ENCODE measurements at places on chromosomes 3 and 15.
A peak's percentile ranks its signal among the peaks of the same experiment; 100 is the strongest.

- DNase-seq = no peak
Observed at GRCh38 chr3:45819543-45819942, 22.4 kb downstream of the LZTFL1 start.

DNA sequence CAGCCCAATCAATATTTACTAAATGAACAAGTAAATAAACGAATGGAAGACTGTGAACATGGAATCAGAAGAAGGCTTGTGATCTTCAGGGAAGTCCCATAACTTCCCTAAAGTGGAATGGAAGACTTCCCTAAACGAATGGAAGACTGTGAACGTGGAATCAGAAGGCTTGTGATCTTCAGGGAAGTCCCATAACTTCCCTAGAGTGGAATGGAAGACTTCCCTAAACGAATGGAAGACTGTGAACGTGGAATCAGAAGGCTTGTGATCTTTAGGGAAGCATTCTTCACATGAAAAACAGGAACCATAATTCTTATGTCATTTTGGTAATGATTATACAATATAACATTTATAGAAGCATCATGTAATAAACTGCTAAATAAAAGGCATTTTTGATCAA, 38.8 kb downstream of the EOGT start:
- no peak for DNase-seq

GRCh38 chr3:79005084-79005483, 762.7 kb downstream of the ROBO1 start:
- DNase-seq = no peak

DNA sequence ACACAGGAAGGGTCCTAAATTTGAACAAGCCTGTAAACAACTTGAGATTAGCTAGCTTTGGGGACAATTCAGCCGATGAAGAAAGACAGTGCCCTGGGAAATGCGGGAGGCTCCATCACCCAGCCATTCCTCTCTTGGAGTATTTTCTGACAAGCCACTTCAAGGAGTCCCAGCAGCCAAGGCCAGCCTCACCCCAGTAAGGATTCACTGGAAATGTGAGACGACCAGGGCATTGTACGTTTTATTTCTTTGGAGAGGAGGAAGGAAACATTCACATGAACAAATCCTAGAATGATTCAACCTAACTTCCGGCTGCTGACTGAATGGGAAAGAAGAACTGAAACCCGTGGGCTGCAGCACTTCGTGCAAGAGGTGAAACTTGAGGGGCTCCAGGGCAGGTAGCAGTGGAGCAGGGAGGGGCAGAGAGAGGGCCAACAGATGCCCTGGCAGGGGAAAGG, 116.4 kb upstream of the ARHGEF3 start:
- DNase-seq = no peak

GRCh38 chr3:65026151-65026550, 338.4 kb upstream of the ADAMTS9 start:
- DNase-seq = no peak

DNA sequence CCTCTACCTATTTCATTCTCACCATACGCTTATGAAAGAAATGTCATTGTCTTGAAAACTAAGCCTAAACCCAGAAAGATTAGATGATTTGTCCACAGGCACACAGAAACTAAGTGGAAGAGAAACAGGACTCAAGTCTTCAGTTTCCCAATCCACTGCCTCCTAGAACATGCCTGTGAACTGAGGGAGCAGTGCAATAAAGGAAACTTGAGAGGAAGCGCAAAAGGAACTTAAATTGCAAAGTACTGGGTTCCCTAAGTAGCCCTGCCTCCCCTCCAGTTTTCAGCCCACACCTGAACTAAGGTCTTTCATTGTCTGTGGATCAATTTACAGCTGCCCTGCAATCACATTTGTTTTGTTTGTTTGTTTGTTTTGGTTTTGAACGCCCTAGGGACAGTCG, 56.7 kb upstream of the TSEN2 start:
- no peak for DNase-seq

GRCh38 chr15:71456811-71457210, 341.5 kb downstream of the THSD4 start:
- DNase-seq = no peak

DNA sequence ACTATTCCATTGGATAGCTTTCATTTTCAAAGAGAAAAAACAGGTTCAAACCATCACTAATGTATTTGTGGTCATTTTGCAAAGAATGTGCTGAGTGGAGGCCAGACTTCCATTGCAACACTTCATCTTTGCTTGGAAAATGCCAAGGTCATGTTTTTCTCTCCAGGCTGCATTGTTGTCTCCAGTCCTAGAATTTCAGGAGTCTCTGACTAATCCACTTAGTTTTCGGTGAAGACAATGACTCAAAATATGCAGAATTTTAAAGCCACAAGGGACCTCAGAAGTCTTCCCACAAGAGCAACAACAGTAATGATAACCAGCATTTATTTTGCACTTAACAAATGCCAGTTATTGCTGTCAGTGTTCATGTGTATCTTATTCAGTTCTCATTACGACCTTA, 277.0 kb downstream of the RYR3 start:
- no peak for DNase-seq

DNA sequence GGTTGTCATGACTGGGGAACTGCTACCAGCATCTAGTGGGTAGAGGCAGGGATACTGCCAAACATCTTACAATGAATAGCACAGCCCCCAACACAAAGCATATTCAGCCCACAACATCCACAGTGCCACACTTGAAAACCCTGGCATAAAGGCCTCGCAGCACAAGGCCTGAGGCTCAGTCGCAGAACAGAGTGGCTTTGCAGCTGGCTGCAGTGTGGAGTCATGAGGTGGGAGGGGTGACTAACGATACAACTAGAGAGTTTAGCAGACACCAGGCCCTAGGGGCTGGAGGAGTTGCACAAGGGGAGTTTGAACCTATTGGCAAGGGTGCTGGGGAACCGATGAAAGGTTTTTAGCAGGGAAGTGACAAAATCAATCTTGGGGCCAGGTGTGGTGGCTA, 32.1 kb downstream of the GRK7 start:
- DNase-seq = no peak

GRCh38 chr3:176490357-176490756, 706.9 kb downstream of the TBL1XR1 start:
- DNase-seq = no peak

DNA sequence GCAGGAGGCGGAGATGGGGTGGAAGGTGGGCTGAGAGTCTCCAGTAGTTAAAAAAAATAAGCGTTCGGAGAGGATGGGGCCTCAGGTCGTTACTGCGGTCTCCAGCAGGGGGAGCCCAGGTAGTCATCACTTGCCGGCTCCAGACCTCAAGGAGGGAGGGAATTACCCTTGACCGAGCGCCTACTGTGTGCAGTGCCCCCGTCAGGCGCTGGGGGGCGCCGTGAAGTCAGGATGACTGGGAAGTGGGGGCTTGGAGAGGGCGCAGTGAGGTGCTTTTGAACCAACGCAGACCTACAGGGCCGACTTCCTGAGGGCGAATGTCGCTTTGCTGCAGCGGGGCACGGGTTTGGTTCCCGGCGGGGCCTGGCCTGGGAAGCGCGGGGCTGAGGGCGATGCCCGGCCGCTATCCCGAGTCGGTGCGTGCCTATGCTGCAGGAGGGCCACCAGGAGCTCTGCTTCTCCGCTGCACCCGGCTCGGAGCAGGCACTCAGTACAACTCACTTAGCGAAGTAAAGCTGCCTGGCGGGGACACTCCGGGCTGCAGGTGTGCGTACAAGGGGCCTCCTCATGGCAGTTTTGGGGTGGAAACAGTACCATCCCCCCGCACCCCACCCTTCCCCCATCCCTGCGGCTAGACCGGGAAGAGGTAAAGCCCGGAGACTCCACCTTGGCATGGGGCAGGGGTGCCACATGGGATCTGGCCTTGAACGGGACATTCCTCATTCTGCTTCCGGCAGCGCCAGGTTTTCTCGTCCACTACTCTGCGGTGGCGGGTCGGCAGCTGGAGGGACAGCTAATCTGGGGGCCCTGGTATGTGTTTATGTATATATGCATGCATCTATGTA, 79.8 kb downstream of the RHCG start:
- DNase-seq = no peak

GRCh38 chr3:51705276-51706020, 1.4 kb upstream of the GRM2 start:
- no peak for DNase-seq

GRCh38 chr3:111890051-111890580, 31.1 kb downstream of the PHLDB2 start:
- no peak for DNase-seq

GRCh38 chr3:101574388-101575112, 570 bp downstream of the PCNP start:
- DNase-seq = no peak

DNA sequence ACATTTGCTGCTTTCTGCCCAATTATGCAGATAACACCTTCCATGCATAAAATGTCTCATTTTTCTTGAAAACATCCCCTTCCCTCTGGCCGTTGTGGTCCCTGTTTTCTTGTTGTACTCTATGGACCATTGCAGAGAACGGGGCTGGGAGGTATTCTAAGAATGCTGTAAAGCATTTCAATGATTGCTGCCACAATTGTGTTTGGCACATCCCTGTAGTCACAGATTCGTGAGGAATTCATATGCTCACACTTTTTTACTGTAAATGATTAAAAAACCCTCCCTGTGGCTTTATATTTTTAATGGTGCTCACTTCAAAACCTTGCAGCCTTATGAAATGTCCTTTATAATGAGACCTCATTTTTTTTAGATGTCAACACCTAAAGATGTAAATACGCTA, 207.2 kb upstream of the GBE1 start:
- no peak for DNase-seq

- DNase-seq = no peak
Observed at GRCh38 chr3:62669161-62669560, 206.1 kb downstream of the CADPS start.

- DNase-seq = no peak
Observed at GRCh38 chr3:46903341-46904302, 26.1 kb downstream of the PTH1R start.

GRCh38 chr3:57281715-57282114, 10.8 kb downstream of the ASB14 start:
- no peak for DNase-seq

GRCh38 chr3:29083081-29083480, 197.8 kb upstream of the RBMS3 start:
- DNase-seq = no peak

DNA sequence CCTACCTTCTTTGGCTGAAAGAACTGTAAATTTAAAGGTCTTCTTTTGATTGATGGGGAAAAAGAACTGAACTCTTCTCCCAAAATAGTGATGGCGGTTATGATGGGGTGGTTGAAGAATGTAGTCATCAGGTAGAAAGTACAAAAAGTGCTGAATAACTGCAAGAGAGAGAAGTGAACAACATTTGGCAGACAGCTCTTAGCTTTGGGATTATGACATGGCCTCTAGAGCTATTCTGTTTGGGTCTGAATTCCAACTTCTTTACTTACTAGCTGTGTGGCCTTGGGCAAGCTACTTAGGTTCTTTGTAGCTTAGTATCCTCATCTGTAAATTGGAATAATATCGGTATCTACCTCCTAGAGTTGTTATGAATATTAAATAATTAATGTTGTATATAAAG, 91.7 kb downstream of the SPRED1 start:
- no peak for DNase-seq

DNA sequence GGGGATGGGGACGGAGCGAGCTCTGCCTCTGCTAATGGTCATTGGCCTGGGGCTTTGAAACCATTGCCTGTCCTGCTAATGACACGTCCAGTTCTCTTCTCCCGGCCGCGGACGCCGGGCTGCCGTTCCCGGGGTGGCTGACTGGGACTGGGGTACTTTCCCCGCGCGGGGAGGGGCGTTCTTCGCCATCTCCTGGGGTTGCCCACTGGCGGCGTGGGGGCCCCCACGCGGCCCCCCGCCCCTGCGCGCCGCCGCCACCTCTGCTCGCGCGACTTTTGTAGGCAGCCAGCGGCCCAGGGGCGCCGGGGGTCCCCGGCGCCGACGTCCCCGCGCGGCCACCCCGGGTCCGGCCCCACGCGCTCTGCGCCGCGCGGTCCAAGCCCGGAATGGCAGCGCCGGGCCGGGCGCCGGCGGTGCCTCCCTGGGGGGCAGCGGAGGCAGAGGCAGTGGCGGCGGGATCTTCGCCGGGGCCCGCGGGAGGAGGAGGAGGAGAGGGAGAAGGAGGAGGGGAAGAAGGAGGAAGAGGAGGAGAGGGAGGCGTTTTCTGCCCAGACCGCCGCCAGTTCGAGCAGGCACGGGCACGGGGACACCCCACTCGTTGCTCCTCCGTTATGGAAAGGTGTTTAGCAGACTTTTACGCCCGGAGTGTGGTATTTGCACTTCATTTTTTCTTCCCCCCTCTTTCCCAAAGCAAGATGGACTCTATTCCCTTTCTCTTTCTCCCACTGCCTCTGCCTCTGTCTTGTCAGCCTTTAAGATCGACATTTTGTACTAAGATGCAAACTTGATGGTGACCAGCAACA, 2.3 kb downstream of the BBX start:
- DNase-seq = peak; percentile 48

- DNase-seq = no peak
Observed at GRCh38 chr15:101530224-101530958, 40.9 kb upstream of the PCSK6 start.

DNA sequence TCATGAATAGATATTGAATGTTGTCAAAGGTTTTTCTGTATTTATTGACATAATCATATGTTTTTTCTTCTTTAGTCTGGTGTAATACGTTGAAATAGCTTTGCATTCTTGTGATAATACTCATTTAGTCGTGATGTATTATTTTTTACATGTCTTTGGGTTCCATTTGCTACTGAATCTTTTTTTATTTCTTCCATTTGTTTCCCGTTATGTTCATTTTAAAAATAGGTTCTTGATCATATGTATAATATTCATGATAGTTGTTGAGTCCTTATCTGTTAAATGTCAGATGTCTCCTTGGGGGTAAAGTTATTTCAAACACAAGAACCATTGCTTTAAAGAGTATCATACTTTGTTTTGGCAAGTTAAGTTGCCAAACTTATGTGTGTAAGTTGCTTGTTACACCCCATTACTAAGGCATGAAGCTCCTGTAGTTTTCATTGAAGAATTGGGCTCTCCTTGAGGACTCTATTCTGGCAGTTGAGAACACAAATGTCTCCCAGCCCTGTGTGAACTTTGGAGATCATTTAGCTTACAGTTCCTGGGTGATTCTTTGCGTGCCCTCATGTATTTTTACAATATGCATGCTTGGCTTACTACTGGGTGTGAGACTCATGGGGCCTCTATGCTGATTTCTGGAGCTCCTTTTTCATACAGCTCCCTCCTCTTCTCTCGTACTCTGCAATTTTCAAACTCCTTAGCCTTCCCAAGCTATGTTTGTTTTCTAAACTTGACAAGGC, 8.3 kb downstream of the AKAP13 start:
- no peak for DNase-seq

All from dorsolateral prefrontal cortex (tissue), 122 donors.